ENCODE measurements at places on chromosomes 11 and 22. TPM values are rescaled to one million over a fixed set of nuclear protein-coding genes. Genes with fewer than 3 reads are reported as not detected.
A peak's percentile ranks its signal among the peaks of the same experiment; 100 is the strongest.

Gene BSX
- total RNA-seq, result not detected

DNA sequence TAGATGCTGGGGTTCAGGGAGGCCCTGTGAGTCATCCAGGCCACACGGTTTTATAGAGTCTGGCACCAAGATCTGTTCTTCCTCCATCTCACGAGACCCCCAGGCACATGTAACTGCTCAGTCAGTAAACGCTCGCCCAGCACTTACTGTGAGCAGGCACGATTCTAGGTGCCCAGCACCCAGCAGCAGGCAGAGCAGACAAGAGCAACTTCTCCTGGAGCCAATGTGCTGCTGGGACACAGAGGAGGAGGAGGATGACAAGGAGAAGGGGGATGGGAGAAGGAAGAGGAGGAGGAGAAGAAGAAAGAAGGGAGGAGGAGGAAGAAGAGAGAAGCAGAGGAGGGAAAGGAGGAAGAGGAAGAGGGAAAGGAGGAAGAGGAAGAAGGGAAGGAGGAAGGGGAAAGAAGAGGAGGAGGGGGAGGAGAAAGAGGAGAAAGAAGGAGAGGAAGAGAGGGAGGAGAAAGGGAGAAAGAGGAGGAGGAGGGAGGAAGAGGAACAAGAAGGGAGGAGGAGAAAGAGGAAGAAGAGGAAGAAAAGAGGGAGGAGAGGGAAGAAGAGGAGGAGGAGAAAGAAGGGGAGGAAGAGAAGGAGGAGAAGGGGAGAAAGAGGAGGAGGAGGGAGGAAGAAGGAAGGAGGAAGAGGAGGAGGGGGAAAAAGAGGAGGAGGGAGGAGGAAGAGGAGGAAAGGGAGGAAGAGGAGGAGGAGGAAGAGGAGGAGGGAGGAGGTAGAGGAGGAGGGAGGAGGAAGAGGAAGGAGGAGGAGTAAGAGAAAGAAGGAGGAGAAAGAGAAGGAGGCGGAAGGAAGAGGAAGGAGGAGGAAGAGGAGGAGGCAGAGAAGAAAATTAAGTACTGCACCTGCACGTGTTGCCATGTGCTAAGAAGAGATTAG, 77.6 kb upstream of the RTL6 start:
- no peak overlapping the region for H3K4me3 ChIP-seq
- H3K36me3 ChIP-seq, result no peaks in the 10 kb centered on the region
- H3K27me3 ChIP-seq, result no peaks in the 10 kb centered on the region

DNA sequence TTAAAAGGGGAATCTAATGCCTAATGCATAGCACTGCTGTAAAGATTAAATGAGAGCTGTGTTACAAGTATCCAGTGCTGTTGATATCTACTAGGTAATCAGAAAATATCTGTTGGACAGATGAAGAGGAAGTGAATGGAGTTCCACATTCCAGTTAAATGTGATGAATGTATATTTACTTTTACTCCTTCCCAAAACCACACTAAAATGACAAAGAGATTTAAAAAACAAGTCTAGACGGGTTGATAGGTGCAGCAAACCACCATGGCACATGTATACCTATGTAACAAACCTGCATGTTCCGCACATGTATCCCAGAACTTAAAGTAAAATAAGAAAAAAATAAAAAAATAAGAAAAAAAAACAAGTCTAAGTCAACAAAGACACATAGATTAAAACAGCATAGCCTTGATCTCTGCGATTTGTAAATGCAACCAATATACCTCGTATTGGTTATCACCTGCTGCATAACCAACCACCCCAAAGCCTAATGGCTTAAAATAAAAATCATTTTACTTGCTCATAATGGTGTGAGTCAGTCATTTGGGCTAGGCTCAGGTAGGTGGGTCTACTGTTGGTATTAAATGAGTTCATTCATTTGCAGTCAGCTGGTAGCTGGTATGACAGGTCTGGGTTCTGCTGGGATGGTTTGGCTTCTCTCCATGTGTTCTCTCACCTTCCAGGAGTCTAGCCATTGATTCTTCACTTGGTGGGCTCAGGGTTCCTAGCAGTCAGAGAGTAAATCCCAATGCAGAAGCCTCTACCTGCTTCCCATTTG, 39.7 kb upstream of the SLC6A5 start:
- peaks cover 2% of the 10 kb centered on the region for H3K27me3 ChIP-seq
- H3K27ac ChIP-seq, result no peak overlapping the region
- no peaks in the 10 kb centered on the region for H3K36me3 ChIP-seq

GRCh38 chr11:119993722-119994121, 144.2 kb downstream of the TRIM29 start:
- H3K4me1 ChIP-seq, result no peaks in the 10 kb centered on the region
- no peaks in the 10 kb centered on the region for H3K36me3 ChIP-seq
- no peak overlapping the region for H3K4me3 ChIP-seq
- H3K27ac ChIP-seq, result no peak overlapping the region
- H3K27me3 ChIP-seq, result peaks cover 4% of the 10 kb centered on the region

Gene IGF2
- 0.08 TPM for total RNA-seq

DNA sequence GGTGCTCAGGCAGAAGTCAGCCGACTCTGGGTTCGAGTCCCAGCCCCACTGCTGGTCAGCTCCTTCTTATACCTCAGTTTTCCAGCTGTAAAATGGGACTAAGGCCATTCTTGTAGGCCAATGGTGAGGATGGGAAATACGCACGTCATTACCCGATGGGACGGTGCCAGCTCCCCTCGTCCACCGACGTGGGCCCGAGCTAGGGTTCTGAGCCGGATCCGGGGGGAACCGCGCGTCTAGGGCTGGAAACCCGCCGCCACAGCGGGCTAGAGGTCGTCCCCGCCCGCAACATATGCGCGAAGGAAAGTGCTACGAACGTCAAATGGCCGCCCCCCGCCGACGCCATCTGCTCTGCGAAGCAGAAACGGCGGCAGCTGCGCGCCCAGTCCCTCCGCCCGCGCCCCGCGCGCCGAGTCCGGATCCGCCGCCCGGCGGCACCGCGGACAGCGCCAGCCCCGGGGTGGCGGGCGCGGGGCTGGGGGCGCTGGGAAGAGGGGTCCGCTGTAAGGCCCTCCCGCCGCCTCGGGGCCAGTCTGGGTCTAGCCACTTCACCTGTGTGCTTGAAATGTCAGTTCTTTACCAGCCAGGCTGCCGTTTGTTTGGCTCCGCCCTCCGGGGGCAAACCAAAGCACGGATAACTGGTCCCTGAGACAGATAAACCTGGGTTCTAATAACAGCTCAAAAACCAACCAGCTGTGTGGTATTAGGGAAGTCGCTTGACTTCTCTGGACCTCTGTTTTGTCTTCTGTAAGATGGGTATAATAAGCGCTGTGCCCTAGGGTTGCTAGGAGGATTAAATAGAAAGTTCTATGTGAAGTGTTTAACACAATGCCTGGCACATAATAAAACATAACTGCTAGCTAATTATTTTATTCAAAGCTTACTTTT, 103.5 kb upstream of the RCN1 start:
- no peaks in the 10 kb centered on the region for H3K4me1 ChIP-seq
- no peaks in the 10 kb centered on the region for H3K36me3 ChIP-seq
- H3K27me3 ChIP-seq, result peaks cover 44% of the 10 kb centered on the region
- no peak overlapping the region for H3K27ac ChIP-seq
- no peak overlapping the region for H3K4me3 ChIP-seq
- no peak for DNase-seq

Gene VSIG2
- total RNA-seq, result not detected

DNA sequence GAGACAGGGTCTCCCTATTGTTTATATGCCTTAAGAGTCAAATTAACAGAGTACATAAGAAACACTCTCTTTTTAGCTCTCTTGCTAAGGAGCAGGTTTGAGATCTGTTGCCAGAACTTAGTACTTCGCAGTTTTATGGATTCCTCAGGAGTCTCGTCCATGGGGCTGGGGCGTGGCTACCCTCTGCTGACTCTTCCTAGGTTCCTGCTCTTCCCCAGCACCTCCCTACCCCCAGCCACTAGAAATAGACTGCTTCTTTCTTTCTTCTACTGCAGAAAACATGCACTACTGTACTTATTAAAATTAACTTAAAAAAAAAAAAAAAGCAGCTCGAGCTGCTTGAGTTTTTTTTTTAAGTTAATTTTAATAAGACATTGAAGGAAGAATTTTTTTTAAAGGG, 8.0 kb downstream of the FAM118B start:
- no peak for DNase-seq
- H3K27ac ChIP-seq, result no peak overlapping the region
- H3K4me3 ChIP-seq, result no peak overlapping the region
- no peaks in the 10 kb centered on the region for H3K27me3 ChIP-seq
- H3K36me3 ChIP-seq, result no peaks in the 10 kb centered on the region
- H3K4me1 ChIP-seq, result peaks cover 15% of the 10 kb centered on the region

GRCh38 chr11:73553266-73553665, 44.6 kb downstream of the FAM168A start:
- no peak overlapping the region for H3K27ac ChIP-seq
- H3K4me3 ChIP-seq, result no peak overlapping the region
- H3K36me3 ChIP-seq, result peaks cover 8% of the 10 kb centered on the region
- H3K4me1 ChIP-seq, result peaks cover 23% of the 10 kb centered on the region
- no peak for DNase-seq
- H3K27me3 ChIP-seq, result no peaks in the 10 kb centered on the region

DNA sequence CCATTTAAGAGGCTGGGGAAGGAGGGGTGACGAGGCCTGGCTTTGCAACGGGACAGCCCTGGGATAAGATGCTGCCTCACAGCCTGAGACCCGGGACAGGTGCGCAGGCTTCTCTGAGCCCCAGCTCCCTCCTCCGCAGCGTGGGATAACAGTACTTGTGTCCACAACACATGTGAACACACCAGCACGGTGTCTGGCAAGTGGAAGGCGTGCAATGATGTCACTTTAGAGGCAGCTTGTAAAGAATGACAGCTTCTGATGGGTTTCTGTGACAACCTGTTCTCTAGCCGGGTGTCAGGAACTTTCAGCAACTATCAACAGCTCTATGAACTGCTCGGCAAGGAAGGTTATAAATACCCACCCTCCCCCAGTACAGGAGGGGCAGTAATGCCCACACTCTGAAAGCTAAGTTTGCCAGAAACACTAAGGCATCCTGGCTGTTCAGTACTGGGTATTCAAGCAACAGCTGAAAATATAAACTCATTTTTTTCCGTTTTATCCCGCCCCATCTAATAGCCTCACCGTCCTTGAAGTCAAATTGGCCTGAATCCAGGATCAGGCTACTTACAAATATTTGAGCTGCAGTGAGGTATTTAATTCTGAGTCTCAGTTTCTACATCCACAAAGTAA, 59.7 kb downstream of the MYH9 start:
- no peaks in the 10 kb centered on the region for H3K27me3 ChIP-seq
- H3K27ac ChIP-seq, result peak overlapping the region; percentile 99
- H3K36me3 ChIP-seq, result peaks cover 91% of the 10 kb centered on the region
- H3K4me3 ChIP-seq, result peak overlapping the region; percentile 86
- peaks cover 72% of the 10 kb centered on the region for H3K4me1 ChIP-seq

Gene SF3A1
- 279 TPM for total RNA-seq

Measured in activated CD4-positive, alpha-beta T cell treated with anti-CD3 and anti-CD28 coated beads, Interleukin-2, amount 10 ng/mL, durations not matched to agents 7 days and 5 days (primary cell).